ENCODE measurements at places on chromosomes 5 and 9.

GRCh38 chr9:110707419-110707818, 38.8 kb downstream of the MUSK start:
- DNase-seq = no peak

GRCh38 chr9:107198718-107199117, 84.4 kb upstream of the RAD23B start:
- DNase-seq = no peak

GRCh38 chr5:113098378-113098777, 121.8 kb downstream of the DCP2 start:
- DNase-seq = no peak

GRCh38 chr9:91001146-91001611, 199.6 kb downstream of the SYK start:
- no peak for DNase-seq

DNA sequence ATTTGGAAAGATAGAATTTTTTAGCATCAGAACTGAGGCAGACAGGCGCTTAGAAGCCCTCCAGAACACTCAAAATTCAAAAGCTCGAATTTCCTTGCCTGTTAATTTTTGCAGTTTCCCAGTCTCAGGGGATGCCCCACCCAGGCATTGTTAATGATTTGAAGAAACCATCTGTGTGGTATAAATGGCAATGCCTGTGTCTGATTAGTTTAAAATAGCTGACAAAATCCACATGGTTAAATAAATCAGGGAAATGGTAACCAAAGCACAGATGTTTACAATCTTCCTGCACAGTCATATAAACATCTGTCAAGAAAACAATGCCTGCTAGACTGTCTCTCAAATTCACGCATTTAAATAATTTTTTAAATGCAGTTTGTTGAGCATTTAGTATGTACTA, 185.2 kb upstream of the RGMB start:
- DNase-seq = no peak

GRCh38 chr5:98402130-98402529, 371.3 kb upstream of the RGMB start:
- DNase-seq = no peak

DNA sequence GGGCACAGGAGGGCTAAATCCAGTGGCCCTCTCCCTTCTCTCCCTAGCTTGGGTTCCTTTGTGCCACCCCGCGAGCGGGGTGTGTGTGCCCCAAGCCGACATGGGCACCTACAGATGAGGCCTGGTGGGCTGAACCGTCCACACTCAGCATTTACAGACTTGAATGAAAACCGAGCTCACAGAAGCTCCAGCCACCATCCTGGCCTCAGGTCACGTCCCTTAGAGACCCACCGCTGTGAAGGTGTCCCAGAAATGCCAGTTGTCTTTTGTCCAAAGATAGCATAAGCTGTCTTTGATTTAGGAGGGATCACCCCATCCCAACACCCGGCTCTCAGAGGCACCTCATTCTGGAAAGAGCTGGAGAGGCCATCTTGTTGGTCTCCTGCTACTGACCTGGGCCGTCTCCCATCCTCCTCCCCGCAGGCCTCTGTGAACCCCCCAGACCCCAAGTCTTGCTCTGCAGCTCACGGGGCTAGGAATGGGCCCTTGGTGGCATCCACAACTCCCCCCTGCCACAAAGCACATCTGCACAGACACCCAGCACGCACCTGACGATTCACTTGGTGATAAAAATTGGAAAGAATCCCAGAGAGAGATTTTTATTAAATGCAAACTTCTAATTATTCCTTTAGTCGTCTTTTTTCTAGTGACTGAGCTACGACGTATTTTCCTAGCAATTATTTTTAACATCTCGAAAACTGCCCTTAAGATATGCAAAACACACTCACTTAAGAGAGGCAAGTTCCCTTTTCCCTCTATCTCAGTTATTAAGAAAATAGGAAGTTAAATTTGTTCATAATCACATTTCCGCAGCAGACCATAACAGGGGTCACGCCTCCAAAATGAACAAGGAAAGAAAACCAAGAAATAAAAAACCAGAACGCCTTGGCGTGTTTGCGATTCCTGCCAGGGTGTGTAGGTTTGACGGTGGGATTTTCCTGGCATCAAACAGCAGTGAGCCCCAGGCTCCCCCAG, 80.5 kb upstream of the LMX1B start:
- DNase-seq = no peak

- no peak for DNase-seq
Measured at GRCh38 chr5:31106278-31106677, 87.2 kb upstream of the CDH6 start.

DNA sequence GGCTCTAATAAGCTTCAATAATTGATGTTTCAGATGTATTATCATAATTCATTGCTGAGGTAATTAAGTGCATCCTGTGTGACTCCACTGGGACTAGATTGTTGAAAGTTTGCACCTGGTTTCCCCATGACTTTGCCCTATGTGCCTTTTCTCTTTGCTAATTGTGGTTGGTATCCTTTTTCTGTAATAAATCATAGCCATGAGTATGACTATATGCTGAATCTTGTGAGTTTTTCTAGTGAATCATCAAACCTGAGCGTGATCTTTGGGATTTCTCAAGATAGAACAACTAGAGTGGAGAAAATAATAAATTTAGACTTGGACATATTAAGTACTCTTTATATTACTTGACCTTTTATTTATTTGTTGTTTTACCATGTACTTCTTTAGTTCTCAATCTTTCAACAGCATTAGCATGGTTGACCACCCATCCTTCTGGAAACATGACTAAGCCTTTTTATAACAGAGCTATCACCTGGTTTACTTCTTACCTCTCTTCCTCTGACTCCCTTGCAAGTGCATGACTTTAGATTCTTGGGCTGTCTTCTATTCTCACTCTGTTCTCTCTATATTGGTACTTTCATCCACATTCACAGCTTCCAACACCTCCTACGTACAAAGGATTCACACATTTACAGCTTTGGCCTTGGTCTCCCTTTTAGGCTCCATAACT, 239.6 kb upstream of the TAS2R1 start:
- no peak for DNase-seq

GRCh38 chr9:96612966-96613589, 6.6 kb downstream of the CDC14B start:
- no peak for DNase-seq

DNA sequence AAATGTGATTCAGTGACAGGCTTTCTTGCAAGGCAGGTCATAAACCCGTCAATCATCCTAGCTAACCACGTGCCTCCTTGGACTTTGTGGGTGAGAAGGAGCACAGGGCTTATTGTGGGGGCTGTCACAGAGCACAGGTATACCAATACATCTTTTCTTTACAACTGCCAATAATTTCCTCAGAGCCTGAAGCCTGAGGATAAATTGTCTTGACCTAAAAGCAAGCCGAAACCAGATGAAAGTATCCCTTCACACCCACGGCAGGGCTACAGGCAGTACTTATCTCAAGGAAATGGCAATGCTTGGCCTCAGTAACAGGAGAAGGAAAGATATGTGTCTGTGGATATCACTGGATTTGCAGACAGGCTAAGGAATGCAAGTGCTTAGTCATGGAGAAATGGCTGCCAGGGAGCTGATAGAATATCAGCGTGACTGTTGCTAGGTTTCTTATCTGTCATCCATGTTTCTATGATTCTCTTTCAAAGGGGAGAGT, 90.3 kb upstream of the ZNF366 start:
- DNase-seq = no peak

GRCh38 chr5:154265197-154265773, 74.8 kb downstream of the GALNT10 start:
- no peak for DNase-seq

- peak; percentile 81 for DNase-seq
Measured at GRCh38 chr5:151126199-151126645, 31.4 kb downstream of the ANXA6 start.

- DNase-seq = no peak
Measured at GRCh38 chr9:36803961-36804360, 230.1 kb downstream of the PAX5 start.

DNA sequence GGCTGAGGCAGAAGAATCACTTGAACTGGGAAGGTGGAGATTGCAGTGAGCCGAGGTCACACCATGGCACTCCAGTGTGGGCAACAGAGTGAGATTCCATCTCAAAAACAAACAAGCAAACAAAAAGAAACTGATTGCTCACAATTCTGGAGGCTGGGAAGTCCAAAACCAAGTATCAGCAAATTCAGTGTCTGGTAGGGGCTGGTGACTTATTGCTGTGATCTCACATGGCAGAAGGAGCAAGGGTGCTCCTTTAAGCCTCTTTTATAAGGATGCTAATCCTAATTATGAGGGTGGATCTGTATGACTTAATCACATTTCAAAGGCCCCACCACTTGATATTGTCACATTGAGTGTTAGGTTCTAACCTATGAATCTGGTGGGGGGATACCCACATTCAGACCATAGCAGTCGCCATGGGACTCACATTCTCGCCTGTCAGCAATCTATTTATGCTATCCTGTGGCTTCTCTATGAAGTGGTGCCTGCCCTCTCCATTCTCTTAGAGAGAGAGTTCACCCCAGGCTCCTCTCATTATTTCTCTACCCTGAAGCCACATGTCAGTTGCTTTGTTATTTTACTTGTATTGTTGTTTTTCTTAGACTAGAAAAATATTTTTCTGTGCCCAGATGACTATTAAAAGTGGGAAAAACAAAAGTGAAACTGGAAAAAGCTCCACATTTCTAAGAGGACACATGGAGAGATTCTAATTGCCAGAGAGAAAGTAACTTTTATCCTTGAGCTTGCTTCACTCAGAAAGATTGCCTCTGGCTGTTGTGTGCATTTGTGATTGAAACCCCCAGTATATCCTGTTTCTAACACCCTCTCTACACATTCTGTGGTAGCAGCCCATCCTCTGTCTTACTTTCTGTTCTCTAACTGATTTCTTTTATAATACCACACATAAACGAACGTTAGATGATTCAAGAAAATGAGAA, 18.8 kb upstream of the PRLR start:
- no peak for DNase-seq

DNA sequence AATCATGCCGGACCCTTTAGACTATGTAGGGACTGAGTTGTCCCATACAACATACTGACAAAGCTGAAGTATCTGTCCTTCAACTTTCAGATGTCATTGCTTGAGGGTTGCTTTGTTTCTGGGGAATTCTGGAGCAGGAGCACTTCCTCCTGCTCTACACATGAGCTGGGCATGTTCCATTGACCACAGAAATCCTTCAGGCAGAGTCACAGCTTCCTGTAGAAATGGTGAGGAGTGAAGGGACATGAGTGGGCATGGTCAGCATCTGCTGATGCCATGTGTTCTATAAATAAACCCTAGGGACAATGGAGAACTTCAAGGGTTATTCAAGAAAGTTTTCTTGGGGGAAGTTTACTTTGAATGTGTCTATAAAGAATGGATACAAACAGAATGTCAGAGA, 296.6 kb upstream of the FBXL7 start:
- no peak for DNase-seq

DNA sequence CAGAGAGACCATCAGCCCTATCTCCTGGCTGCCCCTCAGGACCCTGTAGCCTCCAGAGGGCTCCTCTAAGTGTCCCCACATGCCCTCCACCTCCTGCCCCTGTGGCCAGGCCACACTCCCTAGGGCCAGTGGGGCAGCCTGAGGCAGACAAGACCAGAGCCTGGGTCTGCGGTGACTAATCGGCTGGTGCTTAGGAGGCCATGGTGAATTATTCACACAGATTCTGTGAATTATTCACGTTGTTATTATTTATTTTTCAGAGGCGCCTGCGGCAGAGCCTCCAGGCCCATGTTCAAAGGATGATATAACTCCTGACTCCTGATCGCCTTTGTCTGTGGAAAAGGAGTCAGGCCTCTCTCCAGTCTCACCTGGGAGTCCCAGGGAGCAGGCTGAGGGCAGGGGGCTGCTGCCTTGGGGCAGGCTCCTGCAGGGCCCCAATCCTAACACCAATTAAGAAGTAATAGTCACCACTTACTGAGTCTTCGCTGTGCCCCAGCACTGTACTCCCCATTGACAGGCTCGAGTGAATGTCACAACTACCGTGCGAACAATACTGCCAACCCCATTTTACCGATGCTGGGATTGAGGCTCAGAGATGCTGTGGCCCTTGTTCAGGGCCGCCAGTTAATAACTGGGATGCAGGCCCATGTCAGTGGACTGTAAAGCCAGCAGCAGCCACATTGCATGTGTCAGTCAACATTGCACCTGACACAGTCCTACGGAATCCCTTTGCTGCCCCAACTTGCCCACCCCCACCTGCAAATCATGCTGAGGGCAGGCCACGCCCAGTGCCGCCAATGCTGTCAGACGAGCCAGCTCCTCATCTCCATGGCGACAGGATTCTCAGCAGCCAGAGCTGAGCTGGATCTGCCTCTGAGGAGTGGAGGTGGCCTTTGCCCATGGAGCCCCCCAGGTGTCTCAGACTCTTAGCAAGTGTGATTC, 94.9 kb downstream of the PCDH1 start:
- no peak for DNase-seq

GRCh38 chr5:12910641-12911040, 1006.4 kb upstream of the CTNND2 start:
- no peak for DNase-seq

DNA sequence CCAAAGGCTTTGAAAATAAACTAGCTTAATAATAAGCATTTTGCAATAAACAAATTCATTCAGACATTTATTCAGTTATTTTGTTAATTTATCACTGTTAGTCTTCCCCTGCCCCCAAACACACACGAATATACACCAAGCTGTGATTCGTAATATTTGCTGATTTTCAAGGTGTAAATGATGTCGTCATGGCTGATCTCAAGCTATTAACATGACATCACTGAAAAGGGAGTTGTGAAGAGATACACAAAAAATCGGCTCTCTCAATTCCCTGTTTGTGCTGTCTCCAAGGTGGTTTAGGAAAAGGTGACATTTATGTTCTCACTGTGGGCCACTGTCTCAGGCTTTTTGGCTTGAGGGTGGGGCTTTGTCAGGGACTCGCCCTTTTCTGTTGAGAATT, 413.3 kb downstream of the CDH9 start:
- no peak for DNase-seq

GRCh38 chr5:123875561-123876275, 363.7 kb downstream of the CSNK1G3 start:
- DNase-seq = no peak

GRCh38 chr5:135747824-135748223, 86.6 kb upstream of the SLC25A48 start:
- no peak for DNase-seq

DNA sequence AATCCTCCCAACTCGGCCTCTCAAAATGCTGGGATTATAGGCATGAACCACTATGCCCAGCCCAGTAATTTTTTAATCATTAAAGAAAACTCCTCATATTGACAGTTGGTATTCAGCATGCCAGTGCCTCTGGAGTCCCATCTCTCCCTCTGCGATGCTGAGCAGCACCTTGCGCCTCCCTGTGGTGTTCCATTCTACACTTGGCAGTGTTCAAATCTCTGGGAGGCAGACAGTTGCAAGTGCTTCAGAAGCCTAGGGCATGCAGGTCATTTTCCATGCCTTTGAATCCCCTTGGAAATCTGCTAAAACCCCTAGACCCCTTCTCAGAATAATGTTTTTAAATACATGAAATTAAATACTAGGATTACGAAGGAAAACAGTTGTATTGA, 41.3 kb downstream of the GARNL3 start:
- DNase-seq = no peak

DNA sequence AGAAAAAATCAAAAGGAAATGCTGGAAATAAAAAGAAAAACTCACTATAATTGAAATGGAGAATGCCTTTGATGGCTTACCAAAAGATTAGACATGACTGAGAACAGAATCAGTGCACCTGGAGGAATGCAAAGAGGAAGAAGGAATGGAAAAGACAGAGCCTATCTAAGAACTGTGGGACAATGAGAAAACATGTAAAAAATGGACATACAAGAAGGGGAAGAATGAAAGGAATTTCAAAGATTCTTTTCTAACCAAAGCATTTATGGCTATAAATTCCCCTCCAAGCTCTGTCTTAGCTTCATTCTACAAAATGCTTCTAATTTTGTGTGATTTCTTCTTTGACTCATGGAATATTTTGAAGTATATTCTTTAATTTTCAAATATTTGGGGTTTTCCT, 47.5 kb upstream of the CLK4 start:
- DNase-seq = no peak
